ENCODE measurements at places on chromosomes 5 and 9.

- DNase-seq = no peak
These were observed 4.3 kb downstream of the CSNK1A1 start for GRCh38 chr5:149546974-149547373.

GRCh38 chr5:157106630-157107461, 2.0 kb downstream of the HAVCR2 start:
- no peak for DNase-seq

DNA sequence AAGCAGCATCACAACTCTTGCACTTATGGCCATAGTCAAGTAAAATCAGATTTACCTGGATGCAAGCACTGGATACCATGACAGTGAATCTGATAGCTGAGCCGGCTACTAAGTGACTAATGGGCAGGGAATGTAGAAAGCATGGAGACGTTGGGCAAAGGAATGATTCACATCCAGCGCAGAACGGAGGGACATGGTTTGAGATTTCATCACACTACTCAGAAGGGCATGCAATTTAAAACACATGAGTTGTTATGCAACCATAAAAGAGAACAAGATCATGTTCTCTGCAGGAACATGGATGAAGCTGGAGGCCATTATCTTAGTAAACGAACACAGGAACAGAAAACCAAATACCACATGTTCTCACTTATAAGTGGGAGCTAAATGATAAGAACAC, 169.1 kb upstream of the PIK3R1 start:
- no peak for DNase-seq

GRCh38 chr5:179294131-179294780, 51.0 kb downstream of the ADAMTS2 start:
- no peak for DNase-seq

DNA sequence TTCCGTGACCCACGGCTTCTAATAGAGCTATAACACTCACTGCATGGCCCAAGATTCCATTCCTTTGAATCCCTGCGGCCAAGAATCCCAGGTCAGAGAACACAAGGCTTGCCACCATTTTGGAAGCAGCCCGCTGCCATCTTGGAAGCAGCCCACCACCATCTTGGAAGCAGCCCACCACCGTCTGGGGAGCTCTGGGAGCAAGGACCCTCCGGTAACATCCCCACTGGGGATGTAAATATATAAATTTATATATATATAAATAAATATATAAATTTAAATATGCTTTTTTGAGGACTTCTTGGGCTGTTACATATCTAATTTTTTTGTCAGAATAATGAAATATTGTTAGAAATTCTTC, 122.4 kb downstream of the FAM170A start:
- no peak for DNase-seq

Data from stimulated activated CD8-positive, alpha-beta memory T cell treated with anti-CD3 and anti-CD28 coated beads, Interleukin-4, amount 100 ng/mL, for 1 hour (primary cell).